ENCODE measurements at places on chromosomes 4 and X. TPM values are rescaled to one million over a fixed set of nuclear protein-coding genes. Genes with fewer than 3 reads are reported as not detected.

DNA sequence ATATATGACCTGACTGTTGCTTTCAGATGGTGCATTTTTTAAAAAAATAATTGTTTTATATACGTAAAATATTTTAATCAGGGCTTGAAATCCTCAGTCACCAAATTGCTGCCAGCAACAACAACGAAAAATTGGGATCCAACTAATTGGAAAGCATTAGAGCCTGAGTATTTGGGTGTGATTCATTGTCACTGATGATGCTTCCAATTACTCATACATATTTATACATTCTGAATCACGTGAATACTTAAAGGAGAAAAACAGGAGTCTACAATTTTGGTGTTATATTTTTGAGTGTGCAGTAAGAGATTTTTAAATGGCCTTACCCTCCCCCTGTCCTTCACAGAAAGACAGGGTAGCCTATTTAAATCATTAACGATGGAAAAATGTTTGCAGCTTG is 765.6 kb upstream of the TENM3 start:
- DNase-seq = no peak

The PRPS2 gene
- 37.7 TPM for total RNA-seq

GRCh38 chr4:175339100-175339707 is 421.0 kb downstream of the ADAM29 start:
- DNase-seq = peak; percentile 9

The SLC2A9 gene
- 0.74 TPM for total RNA-seq

The CXCL10 gene
- not detected for total RNA-seq

- no peak for DNase-seq
These were observed 117.3 kb downstream of the CHM start for GRCh38 chrX:85930099-85930498.

GRCh38 chrX:36431819-36432218 is 512.3 kb downstream of the CFAP47 start:
- no peak for DNase-seq

- DNase-seq = no peak
These were observed 91.5 kb downstream of the GEMIN8 start for GRCh38 chrX:13938051-13938828.

The PAGE2B gene
- total RNA-seq = not detected

GRCh38 chr4:75180790-75181776 is 248.2 kb downstream of the PARM1 start:
- DNase-seq = peak; percentile 4

GRCh38 chr4:35559559-35560365 is 684.6 kb downstream of the ARAP2 start:
- DNase-seq = no peak

GRCh38 chr4:188197566-188197965 is 58.3 kb downstream of the TRIML1 start:
- no peak for DNase-seq

The CXXC4 gene
- total RNA-seq = not detected

GRCh38 chr4:95428291-95429070 is 120.3 kb downstream of the UNC5C start:
- no peak for DNase-seq

GRCh38 chr4:170259631-170260153 is 169.9 kb upstream of the AADAT start:
- DNase-seq = peak; percentile 61

The NOX1 gene
- total RNA-seq = not detected

DNA sequence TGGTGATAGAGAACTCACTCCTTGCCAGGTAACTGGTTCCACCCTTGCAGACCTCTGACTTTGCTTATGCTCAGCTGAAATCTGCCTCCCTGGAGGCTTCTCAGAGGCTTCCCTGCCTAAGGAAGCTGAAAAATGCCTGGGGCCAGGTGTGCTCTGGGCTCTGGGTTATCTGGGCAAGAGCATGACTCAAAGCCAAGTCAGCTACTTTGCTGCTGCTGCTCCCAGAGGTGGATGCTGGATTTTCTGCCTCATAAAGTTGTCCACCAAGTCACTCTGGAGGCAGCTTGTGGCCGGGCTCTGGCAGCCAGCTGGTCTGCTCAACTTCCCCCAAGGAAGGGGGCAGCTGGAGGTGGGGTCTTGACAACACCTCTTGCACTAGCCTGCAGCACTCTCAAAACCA is 132.7 kb downstream of the PJA1 start:
- no peak for DNase-seq

All from fibroblast of the aortic adventitia (primary cell).